Mucosa of gallbladder (tissue), 1 donor: ENCODE measurements at places on chromosomes 1 and 21. TPM values are rescaled to one million over a fixed set of nuclear protein-coding genes. Genes with fewer than 3 reads are reported as not detected.

DNA sequence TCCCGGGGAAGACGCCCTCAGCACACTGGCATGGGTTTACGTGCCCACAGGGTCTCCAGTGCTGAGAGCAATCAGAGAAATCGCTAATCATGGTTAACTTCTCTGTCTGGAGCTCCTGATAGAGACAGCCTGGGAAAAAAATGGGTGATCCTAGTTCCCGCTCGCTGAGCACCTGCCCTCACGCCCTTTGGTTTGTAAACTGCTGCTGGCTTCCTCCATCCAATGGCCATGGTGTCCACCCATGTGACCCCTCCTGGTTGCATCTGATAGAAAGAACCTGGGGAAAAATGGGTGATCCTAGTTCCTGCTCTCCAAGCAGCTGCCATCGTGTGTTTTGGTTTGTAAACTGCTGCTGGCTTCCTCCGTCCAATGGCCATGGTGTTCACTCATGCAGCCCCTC, 402.2 kb downstream of the PRDM2 start:
- no peak for DNase-seq

- no peak for DNase-seq
Observed at GRCh38 chr1:99677416-99677815, 31.5 kb downstream of the PALMD start.

- no peak for DNase-seq
Observed at GRCh38 chr1:197029749-197030148, 37.3 kb downstream of the F13B start.

GRCh38 chr1:248348475-248348874, at the start of gene OR14C36:
Gene OR14C36 (plus strand): TSS chr1:248348775. CDS start chr1:248348775, 0 bp downstream.
- no peak for DNase-seq

GRCh38 chr1:201088901-201089525, 23.2 kb downstream of the CACNA1S start:
- DNase-seq: no peak

DNA sequence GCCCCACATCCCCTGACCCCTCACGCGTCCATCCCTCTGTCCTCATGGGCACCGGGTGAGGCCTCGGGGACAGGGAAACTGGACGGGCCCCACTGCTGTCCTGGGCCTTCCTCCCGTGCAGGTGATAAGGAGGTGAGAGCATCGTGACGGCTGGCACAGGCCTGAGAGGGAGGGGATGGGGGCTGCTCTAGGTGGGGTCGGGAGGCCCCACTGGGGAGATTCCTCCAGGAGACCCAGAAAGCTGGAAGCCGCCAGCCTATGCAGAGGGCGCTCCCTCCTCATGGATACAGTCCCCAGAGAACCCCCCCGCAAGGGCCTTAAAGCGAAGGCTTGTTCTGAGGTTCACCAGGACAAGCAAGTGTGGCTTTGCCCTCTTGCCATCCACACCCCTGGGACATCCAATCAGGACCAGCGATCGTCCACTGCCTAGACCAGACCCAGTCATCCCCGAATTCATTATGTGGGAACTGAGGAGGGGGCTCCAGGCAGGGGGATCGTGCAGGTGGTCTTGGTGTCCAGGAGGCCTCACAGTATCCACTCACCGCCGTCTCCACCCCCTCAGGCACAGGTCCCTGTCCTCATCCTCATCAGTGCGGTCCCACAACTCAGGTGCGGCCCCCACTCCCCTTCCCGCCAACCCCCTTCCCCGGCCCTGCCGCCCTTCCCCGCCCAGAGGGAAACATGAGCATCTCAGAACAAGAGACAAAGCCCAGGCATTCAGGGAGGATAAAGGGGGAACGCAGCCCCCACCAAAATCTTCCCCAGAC, 45.3 kb upstream of the COL18A1 start:
- no peak for DNase-seq

ACTL8 gene
- total RNA-seq: not detected

EXTL2 gene
- total RNA-seq: 12.8 TPM
